ENCODE measurements at places on chromosomes 2 and 18.

GRCh38 chr2:217804791-217805667, 197.8 kb downstream of the TNS1 start:
- no peak for DNase-seq

DNA sequence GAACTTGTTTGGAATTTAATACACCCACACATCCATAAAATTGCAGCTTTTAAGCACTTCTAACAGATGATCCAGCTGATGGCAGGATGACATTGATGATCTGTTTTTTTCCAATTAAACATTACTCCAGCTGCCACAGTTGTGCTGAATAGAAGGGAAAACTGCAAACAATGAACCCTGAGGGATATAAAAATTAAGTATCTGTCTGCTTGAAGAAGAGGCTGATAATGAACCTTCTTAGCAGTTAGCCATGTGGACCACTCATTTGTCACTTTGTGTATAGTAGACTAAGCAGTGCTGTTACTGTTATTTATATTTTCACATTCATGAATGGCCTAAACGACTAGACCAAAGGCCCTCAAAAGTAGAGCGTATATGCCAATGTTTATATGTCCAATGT, 1201.0 kb upstream of the LRRTM1 start:
- DNase-seq, result no peak

- no peak for DNase-seq
Observed at GRCh38 chr2:128789776-128790455, 471.2 kb upstream of the HS6ST1 start.

DNA sequence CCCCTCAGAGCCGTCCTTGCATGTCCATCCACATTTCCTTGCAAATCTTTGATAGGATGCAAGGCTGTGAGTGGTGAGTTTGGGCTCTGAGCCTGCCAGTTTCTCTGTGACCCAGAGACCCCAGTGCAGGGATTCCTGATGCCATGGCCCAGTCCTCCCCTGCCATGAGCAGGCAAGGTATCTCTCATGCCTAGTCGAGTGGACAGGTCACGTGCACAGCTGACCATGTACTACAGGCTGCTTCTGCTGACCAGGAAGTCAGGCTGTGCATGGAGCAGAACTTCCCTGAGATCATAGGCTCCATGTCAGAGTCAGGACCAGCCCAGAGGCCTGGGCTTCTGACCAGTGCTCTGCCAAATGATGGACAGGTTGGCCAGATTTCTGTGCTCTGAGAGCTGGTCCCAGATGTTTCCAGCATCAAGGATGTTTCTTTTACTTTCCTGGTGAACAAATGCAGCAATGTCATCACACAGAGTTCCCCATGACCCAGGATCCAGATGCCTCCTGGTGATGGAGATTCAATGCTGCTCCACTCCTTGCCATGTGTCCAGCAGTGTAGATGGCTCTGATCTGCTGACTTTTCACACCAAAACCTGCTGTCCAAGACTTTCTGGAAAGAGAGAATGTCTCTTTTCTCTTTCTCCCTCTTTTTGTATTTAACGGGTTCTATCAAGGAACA, 321.6 kb upstream of the HS6ST1 start:
- DNase-seq, result no peak

DNA sequence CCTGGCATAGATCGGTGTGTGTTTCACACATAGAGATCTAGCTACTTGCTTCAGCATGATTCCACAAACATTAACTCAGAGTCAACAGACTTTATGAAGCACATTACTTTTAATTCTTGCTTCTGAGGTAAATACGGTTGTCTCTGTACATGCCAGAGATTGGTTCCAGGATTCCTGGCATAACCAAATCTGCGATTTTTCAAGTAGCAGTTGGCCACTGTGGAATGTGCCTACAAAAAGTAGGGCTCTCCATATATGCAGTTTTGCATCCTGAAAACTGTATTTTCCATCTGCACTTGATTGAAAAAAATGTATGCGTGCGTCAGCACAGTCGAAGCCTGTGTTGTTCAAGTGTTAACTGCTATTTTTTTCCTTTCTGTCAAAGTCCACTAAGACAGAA, 85.0 kb downstream of the ZAP70 start:
- no peak for DNase-seq

- DNase-seq, result no peak
Observed at GRCh38 chr2:213125646-213126347, 25.6 kb downstream of the IKZF2 start.

DNA sequence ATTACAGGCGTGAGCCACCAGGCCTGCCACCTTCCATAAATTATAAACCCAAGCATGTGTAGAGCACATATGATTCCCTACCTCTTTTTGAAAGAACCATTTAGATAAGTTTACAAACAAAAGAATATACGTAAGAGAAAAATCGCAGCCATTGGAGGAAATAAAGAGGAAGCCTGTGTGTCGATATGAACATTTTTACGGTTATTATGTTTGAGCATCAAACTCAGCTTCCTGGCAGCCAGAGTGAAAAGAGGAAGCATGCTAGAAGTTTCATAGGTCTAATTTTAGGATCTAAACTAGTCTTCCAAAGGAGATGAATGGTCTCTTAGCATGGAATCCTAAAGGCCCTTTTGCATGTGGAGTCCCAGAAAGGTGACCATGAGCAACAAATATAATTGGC, 104.3 kb downstream of the PLB1 start:
- DNase-seq, result no peak

GRCh38 chr18:30280186-30280585, 762.4 kb downstream of the DSC3 start:
- DNase-seq, result no peak

DNA sequence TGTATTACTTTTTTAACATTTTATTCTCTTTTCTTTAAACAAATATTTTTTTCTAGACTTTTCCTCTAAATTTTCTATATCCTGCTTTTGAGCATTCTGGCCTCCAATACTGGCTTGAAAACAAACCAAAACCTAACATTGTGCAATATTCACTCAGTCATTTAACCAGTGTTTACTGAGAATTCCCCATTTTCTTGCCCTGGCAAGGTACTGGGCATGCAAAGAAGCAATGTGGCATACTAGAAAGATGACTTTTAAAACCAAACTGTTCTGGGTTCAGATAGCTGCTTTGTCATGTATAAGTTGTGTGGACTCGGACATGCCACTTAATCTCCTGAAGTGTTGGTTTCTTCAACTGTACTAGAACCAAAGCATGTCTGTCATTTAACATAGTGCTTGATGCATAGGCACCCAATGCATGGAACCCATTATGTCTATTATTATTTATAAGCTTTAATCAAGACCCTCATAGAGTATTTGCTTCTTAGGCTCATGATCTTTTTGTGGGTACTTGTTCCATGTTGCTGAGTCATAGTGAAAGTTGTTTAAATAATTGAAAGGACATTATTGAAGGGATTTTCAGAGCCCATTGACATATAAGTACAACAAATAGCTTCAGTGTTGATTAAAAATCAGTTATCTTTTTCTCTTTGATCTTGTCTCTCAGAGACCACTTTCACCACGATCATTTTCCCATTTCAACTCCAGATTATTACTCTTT, 185.4 kb upstream of the OSR1 start:
- no peak for DNase-seq

GRCh38 chr18:62438018-62438329, 84.9 kb upstream of the ZCCHC2 start:
- no peak for DNase-seq

- DNase-seq, result no peak
Observed at GRCh38 chr2:59706729-59707128, 846.7 kb downstream of the BCL11A start.

GRCh38 chr2:54260241-54260595, 4.2 kb upstream of the TSPYL6 start:
- no peak for DNase-seq

GRCh38 chr18:40258311-40258710, 1696.7 kb upstream of the PIK3C3 start:
- no peak for DNase-seq

DNA sequence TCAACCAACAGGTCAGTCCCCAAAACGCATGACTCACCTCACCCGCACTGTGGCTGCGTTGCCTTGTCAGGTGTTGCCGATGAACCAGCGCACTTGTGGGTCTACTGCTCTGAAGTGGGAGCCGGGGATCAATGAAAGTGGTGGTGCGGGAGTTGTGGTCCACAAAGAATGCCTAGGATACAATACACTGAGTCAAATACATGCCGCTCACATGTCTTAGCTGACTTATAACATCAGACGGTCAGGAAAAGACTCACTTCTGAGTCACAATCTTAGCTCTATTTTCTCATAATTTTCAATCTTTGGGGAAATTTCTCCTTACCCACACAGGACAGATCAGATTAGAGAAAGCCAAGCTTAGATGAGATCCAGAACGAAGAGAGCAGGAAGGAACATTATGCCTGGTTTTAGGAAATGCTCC, 107.1 kb upstream of the STK17B start:
- no peak for DNase-seq

DNA sequence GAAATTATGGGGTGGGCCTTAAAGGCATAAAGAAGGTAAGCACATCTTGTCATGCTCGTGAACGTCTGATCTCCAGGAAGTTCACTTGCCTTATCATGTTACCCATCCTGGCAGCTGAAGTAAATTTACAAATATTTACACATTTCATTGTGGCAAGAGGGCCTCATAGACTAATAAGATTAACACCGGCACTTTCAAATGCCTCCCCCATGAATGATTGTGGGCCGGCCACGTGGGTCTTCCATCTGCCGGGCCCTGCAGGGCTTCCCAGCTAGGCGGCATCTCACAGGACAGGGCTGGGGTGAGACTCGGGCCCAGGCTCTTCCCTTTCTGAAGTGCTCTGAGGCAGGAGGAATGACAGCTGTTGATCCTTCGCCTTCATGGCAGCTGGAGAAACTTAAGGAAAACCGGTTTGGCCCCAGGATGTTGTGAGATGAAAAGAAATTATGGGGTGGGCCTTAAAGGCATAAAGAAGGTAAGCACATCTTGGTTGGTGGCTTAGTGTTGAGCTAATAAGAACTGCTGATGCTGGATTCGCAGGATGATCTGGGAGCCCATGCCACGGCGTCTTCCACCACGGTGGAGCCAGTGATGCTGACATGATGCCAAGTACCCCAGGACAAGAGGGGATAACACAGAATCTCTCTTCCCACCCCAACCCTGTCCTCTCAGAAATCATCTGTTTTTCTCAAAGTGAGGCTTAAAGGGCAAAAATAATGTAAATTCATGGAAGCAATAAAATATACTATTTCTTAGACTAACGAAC, 176.3 kb downstream of the SEPTIN10 start:
- no peak for DNase-seq

DNA sequence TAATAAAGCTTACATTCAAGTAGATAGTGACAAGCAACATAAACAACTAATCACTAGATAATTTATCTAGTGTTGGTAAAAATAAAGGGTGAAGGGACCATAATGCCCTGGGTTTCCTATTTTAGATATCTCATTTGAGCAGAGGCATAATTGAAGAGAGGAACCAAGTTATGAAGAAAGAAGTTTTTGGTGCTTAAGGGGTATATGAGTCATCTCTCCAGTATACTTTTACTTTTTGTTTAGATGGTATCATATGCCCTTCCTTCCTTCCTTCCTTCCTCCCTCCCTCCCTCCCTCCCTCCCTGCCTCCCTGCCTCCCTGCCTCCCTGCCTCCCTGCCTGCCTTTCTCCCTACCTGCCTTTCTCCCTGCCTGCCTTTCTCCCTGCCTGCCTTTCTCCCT, 1053.5 kb upstream of the CELF4 start:
- no peak for DNase-seq

Measured in GM13976 (cell line).